Glutamatergic neuron (in vitro differentiated cells): ENCODE measurements at places on chromosomes 12 and 14. TPM values are rescaled to one million over a fixed set of nuclear protein-coding genes. Genes with fewer than 3 reads are reported as not detected.

- no peak for DNase-seq
Observed at GRCh38 chr12:25320123-25321006, 69.6 kb upstream of the KRAS start.

- peak; percentile 86 for DNase-seq
Observed at GRCh38 chr12:121812320-121812871, 8.6 kb downstream of the SETD1B start.

DNA sequence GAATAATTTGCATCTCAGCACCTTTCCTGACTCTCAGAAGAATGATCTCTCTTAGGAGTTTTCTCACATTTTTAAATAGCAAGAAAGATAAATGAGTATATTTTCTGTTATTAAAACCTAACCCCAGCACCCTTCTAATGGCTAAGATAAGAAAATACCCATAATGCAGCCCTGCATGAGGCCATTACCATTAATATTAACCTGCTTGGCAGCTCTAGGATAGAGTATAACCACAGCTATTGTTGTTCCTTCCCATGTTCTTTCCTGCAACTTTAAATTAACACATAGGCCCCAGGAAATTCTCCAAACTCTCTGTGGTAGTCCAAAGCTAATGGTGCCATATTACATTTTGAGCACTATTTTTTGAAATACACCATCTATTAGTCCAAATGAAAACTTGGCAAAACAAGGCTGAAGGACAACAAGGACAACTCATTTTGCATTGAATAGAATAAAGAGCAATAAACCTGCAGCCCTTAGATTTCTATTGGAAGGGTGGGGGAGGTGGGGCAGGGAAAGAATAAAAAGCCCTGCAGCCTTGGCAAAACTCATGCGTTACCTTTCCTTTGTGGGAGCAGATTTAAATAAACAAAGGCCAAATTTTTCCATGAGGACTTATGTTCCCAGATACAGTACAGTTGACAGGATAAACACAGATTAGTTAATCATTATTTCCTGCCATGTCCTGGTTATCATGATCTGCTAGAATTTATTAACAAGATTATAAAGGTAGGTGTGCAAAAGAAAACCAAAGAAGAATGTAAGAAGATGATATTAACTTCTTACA is 46.9 kb downstream of the BTG1 start:
- no peak for DNase-seq

Gene MYF5
- total RNA-seq, result not detected

DNA sequence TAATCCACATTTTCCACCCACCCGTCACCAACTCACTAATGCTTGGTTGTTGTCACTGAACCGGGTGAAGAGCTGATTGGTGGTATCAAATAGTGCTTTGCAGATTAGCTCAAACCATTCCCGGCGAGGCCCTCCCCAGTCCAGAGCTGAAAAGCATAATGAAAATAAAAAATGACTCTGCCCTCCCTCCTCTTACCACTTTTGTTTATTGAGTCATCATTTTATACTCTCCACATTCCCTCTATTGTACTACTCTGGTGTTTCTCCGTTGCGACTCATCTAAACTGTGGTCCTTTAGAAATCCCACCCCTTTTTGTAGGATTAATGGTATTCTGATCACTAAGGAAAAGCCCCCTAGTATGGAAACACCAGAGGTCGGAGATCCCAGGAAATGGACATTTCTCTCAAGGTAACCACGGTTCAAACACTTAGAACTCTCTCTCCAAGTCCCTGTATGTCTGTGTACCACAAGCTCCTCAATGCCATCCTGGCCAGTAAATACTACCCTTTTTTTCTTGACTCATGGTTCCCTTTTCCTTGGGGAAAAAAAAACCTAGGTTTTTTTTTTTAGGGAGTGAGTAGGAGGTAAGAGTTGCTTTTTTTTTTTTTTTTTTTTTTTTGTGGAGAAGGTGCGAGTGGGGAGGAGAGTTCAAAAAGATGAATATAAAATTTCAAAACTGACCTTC is 42.0 kb downstream of the AREL1 start:
- no peak for DNase-seq

DNA sequence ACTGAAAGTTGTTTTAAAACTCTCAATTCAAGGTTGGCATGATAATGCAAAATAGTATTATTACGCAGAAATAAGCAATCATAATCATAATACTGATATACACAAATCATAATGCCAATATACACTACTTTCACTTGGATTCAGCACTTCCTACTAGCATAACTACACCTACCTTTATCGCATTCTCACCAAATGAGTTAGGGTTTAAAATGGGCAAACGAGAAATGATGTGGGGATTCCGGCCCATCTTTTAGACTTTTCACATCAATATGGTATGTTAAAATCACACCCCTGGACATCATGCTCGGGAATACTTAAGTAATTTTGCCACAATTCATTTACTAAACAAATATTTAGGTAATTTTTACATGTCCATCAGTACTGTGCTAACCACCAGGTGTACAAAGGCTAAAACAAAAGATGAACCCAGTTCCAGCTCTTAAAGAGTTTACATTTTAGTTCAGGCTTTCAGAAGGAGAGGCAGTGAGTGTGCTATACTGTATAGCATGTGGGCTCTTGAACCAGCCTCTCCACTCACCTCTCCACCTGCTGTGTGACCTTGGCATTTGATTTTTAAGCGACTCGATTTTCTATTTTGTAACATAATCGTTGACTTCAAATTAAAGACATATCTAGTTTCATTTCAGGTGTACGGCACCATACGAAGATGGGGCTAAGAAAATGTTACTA is 1.1 kb upstream of the USP15 start:
- no peak for DNase-seq
